ENCODE measurements at places on chromosomes 5 and 9.

DNA sequence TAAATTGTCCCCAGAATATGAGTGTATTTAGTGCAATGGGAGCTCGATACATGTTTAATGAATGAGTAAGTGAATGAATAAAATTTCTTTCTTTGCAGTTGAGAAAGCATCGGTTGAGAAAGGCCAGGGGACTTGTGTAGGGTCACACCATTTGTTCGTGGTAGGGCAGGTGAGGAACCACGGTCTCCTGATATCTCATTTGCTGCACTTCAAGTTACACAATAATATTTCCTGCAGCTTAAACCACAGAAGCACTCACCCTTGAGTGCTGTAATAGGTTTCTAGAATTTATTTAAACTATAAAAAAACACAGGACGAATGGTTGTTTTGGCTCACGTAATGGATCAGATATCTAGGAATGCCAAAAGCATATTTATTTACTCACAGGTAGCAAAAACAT is 429.8 kb downstream of the SPATA31D1 start:
- DNase-seq, result no peak

GRCh38 chr5:172166030-172166826 is 21.8 kb downstream of the STK10 start:
- peak; percentile 35 for DNase-seq

DNA sequence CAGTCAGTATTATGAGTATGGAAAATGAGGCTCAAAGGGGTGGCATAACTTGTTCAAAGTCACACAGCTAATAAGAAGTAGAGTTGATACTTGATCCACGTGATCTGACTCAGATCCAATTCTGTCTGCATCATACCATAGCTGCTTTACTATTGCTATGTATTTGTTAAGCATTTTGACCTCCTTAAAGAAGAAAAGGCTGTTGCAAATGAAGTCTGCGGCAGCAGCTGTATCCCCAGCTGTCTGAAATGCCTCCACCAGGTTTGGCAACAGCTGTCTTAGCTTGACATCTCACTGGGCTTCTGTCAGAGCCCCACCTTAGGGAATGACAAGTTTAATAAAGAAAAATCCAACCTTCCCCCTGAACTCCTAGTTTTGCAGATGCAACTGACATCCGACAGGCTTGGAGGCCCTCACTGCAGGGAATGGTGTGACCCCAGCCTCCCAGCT is 75.6 kb upstream of the SLC44A1 start:
- peak; percentile 25 for DNase-seq

GRCh38 chr5:128844354-128844923 is 120.8 kb upstream of the SLC27A6 start:
- peak; percentile 32 for DNase-seq

- no peak for DNase-seq
Measured at GRCh38 chr5:159819591-159820411, 96.5 kb upstream of the ADRA1B start.

- no peak for DNase-seq
Measured at GRCh38 chr5:72392326-72392733, 72.2 kb downstream of the PTCD2 start.

GRCh38 chr5:90488791-90489190 is 14.1 kb downstream of the POLR3G start:
- DNase-seq, result peak; percentile 47

DNA sequence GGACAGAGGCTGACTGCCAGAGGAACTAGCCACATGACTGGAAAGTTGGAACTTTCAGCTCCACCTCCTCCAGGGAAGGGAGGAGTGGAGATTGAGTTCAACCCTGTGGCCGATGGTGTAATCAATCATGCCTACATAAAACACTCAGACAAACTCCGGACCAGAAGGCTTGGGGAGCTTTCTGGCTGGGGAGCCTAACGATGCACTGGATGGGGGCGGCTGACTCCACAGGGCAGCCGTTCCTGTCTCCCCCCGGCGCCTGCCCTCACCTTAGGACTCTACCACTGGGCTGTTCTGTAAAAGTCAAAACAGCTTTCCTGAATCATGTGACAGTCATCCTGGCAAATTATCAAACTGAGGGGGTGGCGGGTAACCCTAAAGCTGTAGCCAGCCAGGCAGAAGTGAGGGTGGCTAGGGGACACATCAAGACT is 58.0 kb downstream of the GOLM1 start:
- no peak for DNase-seq

DNA sequence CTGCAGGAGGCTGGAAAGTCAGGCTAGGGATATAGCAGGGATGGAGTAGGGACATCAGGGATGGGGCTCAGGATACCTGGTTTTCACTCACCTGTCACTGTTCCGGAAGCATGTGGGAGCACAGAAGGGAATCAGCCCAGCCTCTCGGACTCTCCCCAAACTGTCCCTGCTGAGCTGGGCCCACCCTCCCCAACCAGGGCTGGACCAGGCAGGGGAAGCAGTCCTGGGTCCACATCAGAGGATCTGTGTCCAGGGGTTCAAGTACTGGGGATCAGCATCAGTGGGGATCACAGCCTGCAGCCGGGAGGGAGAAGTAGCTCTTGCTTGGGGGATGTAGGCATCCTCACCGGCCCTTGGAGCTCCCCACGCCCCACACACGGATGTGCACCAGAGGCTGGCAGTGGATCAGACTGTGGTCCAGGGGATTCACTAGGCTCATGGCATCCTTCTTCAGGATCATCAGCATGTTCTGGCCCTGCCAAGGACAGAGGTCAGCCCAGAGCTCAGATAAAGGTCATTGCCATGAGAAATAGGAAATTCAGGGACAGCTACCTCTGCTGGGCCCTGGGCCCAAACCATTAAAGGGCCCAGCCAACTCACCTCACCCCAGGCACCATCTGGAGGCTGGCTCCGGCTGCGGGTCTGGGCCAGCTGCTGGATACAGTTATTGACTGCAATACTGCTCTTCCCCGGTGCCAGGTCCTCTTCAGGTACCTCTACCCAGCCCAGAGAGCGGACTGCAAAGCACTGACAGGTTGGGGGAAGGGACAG is 2.5 kb downstream of the APBB3 start:
- no peak for DNase-seq

All from skin of body (tissue), 3 donors.